Stimulated activated CD8-positive, alpha-beta memory T cell treated with anti-CD3 and anti-CD28 coated beads, Interleukin-4, amount 100 ng/mL, for 1 hour (primary cell): ENCODE measurements at places on chromosomes 4 and X.

- peak; percentile 3 for DNase-seq
These were observed at the start of gene SULT1B1 for GRCh38 chr4:69760455-69760854. Gene SULT1B1 (minus strand): TSS chr4:69760620. CDS start chr4:69755217, 5,403 bp downstream.

GRCh38 chr4:146333187-146333894 lies 119.0 kb downstream of the REELD1 start:
- DNase-seq, result no peak

GRCh38 chr4:178976861-178977260 lies 1534.6 kb upstream of the AGA start:
- DNase-seq, result no peak

GRCh38 chr4:157896726-157897125 lies 276.1 kb downstream of the GASK1B start:
- DNase-seq, result no peak

GRCh38 chrX:130524476-130525194 lies 122.8 kb downstream of the RBMX2 start:
- DNase-seq, result no peak

DNA sequence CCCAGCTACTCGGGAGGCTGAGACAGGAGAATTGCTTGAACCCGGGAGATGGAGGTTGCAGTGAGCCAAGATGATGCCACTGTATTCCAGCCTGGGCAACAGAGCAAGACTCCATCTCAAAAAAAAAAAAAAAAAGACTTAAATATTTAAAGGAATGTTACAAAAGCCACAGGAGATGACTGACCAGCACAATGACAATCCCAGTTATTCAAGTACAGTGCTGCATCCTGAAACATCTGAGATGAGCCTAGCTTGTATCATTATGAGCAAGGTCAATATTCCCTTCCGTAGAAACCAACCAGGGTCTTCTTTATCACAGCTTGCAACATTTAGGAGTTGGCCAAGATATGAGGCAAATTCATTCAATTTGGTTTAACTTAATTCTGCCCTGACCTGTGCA lies 38.6 kb downstream of the LNX1 start:
- DNase-seq, result no peak

DNA sequence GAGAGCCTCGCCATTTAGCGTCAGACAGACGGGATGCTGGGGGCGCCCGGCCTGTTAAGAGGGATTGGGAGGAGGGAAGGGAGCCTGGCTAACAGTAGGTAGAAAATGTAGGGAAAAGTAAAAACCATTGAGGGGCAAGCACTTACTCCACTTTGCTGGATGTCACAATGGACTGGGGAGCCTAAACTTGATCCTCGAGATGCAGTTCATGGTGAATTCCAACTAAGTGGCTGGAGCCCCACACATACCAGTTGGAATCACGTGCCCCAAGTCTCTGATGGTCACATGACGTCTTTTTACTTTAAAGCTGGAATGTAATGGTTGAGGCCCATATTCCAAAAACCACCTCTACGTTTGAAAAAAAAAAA lies 1.5 kb downstream of the PLS3 start:
- no peak for DNase-seq

DNA sequence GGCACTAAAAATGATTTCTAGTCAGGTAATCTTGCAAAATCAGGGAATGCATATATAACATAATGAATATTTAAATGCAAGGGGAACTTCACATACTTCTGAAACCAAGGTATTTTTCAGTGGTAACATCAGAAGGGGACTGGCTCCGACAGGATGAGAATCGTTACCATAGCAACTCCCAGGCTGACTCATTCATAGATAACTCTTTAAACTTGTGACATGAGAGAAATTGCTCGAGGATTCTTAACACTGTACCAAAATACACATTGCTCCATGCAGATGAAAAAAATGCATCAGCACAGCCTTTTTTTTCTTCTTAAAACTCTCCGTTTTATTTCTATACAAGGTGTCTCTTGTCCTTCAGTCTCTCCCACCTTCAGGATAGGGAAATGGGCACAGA lies 114.3 kb downstream of the GABRB1 start:
- DNase-seq, result no peak

GRCh38 chr4:48015678-48016077 lies 803 bp downstream of the CNGA1 start:
- DNase-seq, result no peak
